ENCODE measurements at places on chromosomes 4 and X.

- H3K4me1 ChIP-seq: peaks cover 5% of the 10 kb centered on the region
- DNase-seq: peak; percentile 66
Observed at GRCh38 chrX:17242470-17242869, 132.5 kb upstream of the NHS start.

DNA sequence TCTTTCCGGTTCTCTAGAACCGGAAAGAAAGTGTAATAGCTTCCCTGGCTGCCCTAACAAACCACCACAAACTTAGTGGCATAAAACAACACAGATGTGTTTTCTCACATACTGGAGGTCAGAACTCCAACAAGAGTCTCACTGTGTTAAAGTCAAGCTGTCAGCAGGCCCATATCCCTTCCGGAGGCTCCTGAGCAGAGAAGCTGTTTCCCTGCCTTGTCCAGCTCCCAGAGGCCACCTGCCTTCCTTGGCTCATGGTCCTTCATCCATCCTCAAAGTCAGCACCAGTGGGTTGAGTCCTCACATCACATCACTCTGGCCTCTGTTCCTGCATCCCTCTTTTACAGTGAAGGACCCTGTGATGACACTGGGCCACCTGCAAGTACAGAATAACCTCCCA is 49.8 kb upstream of the HMX1 start:
- H3K27ac ChIP-seq: no peak overlapping the region
- no peak overlapping the region for H3K4me3 ChIP-seq
- DNase-seq: no peak

DNA sequence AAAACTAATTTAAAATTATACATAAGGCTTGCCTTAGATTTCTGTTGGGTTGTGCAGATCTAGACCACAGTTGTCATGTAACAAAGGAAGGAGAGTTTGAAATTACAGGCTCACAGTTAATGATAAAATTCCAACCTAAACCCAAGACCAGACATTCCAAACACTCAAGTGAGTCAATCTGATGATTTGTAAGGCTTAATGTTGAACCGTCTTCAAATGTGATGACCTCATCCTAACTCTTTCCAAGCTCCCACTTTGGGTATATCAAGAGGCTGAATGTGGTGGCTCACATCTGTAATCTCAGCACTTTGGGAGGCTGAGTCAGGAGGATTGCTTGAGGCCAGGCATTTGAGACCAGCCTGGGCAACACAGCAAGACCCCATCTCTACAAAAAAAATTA is 149.2 kb downstream of the TBL1X start:
- H3K4me1 ChIP-seq: peaks cover 13% of the 10 kb centered on the region
- H3K4me3 ChIP-seq: no peak overlapping the region
- peaks cover 4% of the 10 kb centered on the region for H3K36me3 ChIP-seq
- no peak overlapping the region for H3K27ac ChIP-seq
- no peaks in the 10 kb centered on the region for H3K27me3 ChIP-seq
- DNase-seq: no peak

- H3K36me3 ChIP-seq: peaks cover 5% of the 10 kb centered on the region
- peaks cover 11% of the 10 kb centered on the region for H3K4me1 ChIP-seq
- H3K27ac ChIP-seq: no peak overlapping the region
- H3K4me3 ChIP-seq: no peak overlapping the region
- H3K27me3 ChIP-seq: no peaks in the 10 kb centered on the region
Observed at GRCh38 chrX:24498975-24499374, 33.9 kb downstream of the PDK3 start.

DNA sequence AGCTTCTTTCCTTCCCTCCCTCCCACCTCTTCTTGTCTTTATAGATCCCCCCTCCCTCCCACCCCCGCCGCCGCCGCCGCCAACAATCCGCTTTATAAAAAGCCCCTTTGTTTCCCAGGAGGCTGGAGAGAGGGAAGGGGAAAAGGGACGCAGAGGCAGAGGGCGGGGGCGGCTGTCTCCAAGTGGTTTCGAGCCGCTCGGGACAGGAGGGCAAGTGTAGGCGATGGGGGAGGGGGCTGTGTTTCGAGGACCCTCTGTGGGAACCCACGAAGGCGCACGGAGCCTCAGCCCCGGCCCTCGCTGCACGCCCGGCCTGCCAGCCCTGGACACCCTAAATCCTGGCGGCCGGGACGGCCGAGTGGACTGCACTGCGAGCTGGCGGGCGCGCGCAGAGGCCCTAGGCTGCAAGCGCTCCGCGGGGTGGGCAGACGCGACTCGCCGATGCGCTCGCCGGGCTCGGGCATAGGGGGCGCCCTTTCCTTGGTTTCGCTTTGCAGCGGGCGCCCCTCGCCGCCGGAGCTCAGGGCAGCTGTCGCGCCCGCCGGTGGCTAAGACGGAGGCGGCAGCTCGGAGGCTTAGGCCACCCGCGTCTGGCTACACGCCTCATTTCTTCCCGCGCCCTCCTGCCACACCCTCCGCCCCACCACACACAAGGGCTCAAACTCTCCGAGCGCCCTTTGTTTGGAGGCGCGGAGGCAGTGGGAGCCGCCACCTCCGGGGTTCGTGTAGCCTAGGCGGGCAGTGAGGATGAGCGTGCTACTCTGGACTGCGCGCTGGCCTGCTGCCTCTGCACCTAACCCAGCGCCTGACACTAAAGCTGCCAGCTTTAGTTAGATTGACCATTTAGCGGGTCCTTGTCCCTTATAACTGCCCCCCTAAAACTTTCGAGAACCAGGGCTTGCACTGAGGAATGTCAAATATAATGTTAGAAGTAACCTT is 2.2 kb downstream of the MAMLD1 start:
- peak overlapping the region; percentile 65 for H3K27ac ChIP-seq
- peak; percentile 72 for DNase-seq
- H3K27me3 ChIP-seq: peaks cover 30% of the 10 kb centered on the region
- H3K4me3 ChIP-seq: peak overlapping the region; percentile 92
- H3K36me3 ChIP-seq: no peaks in the 10 kb centered on the region

DNA sequence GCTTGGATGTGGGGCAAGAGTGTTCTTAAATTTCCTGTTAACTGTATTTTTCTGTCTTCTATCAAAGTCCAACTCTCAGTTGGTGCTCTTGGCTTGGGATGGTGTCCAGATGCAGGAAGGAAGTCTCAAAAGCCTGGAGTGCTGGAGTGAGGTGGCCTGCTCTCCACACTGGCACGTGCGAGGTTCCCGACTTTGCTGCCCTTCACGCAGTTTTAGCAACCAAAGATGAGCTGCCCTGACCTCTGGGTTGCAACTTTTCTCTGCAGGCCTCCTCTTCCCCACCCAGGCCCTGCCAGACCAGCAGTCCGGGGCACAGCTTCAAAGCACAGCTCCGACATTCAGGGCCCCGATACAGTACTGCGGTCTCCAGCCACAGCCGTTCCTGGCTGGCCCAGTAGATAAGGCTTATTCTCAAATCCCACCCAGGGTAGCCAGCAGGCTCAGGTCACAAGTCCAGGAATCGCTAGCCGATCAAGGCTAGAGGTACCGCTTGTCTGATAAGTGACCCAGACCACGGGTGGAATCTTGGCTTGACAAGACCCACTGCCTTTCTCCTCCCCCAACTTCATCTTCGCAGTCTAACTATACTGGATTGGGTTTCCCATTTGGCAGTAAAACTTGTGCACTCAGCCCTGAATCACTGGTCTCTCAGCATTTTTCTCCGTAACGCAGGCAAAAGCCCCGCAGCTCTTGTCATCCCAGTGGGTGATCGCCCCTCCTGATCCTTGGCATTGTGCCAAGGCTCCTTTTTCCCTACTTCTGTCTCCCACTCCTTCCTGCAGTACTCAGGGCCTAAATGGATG is 21.8 kb upstream of the JADE1 start:
- H3K36me3 ChIP-seq: no peaks in the 10 kb centered on the region
- DNase-seq: no peak
- no peaks in the 10 kb centered on the region for H3K27me3 ChIP-seq
- H3K4me3 ChIP-seq: no peak overlapping the region

GRCh38 chr4:21470535-21470934 is 478.0 kb downstream of the KCNIP4 start:
- H3K27ac ChIP-seq: no peak overlapping the region
- H3K36me3 ChIP-seq: no peaks in the 10 kb centered on the region
- peaks cover 65% of the 10 kb centered on the region for H3K27me3 ChIP-seq
- H3K4me3 ChIP-seq: no peak overlapping the region

GRCh38 chrX:38060331-38060878 is 54.1 kb downstream of the SYTL5 start:
- H3K36me3 ChIP-seq: peaks cover 2% of the 10 kb centered on the region
- H3K27me3 ChIP-seq: no peaks in the 10 kb centered on the region
- no peak overlapping the region for H3K27ac ChIP-seq
- DNase-seq: no peak
- no peak overlapping the region for H3K4me3 ChIP-seq
- no peaks in the 10 kb centered on the region for H3K4me1 ChIP-seq

- H3K4me1 ChIP-seq: no peaks in the 10 kb centered on the region
- H3K27ac ChIP-seq: no peak overlapping the region
- DNase-seq: no peak
- H3K27me3 ChIP-seq: peaks cover 4% of the 10 kb centered on the region
- no peak overlapping the region for H3K4me3 ChIP-seq
- no peaks in the 10 kb centered on the region for H3K36me3 ChIP-seq
Observed at GRCh38 chr4:14338585-14339265, 663.6 kb upstream of the CPEB2 start.

GRCh38 chr4:38663090-38663800 is 754 bp upstream of the KLF3 start:
- H3K4me3 ChIP-seq: peak overlapping the region; percentile 91
- no peaks in the 10 kb centered on the region for H3K27me3 ChIP-seq
- peaks cover 5% of the 10 kb centered on the region for H3K36me3 ChIP-seq
- H3K27ac ChIP-seq: peak overlapping the region; percentile 94
- DNase-seq: peak; percentile 51
- H3K4me1 ChIP-seq: peaks cover 48% of the 10 kb centered on the region

DNA sequence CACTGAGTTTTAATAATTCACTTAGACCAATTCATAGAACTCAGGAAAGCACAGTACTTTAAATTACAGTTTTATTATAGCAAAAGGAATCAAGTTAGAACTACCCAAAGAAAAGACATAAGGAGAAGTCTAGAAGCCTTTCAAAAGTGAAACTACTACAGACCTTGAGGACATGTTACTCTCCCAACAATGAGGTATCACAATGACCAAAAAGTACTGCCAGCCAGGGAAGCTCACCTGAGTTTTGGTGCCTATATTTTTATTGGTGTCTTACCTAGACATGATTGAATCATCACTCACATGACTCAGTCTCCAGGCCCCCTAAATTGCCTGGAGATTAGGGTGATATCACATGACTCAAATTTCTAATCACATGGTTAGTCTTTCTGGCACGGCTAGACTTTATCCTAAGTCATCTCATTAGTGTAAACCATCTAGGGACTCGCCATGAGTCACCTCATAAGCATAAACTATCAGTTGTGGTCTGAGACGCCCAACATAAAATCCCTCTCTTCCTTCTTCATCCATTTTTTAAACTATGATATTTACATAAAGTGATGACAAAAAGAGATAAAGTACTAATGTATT is 372.3 kb downstream of the TMA16 start:
- H3K27me3 ChIP-seq: no peaks in the 10 kb centered on the region
- H3K27ac ChIP-seq: no peak overlapping the region
- no peak overlapping the region for H3K4me3 ChIP-seq
- H3K4me1 ChIP-seq: no peaks in the 10 kb centered on the region
- no peaks in the 10 kb centered on the region for H3K36me3 ChIP-seq
- no peak for DNase-seq

DNA sequence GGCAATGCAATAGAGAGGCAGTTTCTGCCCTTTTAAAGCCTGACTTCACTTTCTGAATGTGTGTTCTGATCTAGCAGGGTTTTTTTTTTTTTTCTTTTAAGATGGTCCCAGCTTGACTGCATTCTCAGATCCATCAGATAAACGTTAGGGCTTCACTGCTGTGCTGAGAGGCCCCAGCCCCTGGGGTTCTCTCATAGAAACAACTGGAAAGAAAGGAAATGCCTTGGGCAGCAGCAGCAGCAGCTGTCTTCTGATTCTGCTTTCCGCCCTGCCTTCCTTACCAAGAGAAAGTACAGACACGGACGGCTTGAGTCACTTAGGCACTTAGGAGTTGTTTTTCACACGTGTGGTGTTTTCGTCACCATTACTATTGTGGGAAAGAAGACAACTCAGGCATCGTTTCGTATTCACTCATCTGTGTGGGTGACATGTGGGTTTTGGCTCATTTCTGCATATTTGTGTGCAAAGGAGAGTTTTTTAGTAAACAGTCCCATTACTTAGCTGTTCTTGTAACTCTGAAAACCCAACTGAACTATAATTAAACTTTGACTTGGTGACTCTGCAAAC is 172.0 kb downstream of the PTTG2 start:
- no peak overlapping the region for H3K4me3 ChIP-seq
- peak overlapping the region; percentile 68 for H3K27ac ChIP-seq
- peaks cover 63% of the 10 kb centered on the region for H3K4me1 ChIP-seq
- DNase-seq: no peak
- H3K36me3 ChIP-seq: peaks cover 13% of the 10 kb centered on the region

DNA sequence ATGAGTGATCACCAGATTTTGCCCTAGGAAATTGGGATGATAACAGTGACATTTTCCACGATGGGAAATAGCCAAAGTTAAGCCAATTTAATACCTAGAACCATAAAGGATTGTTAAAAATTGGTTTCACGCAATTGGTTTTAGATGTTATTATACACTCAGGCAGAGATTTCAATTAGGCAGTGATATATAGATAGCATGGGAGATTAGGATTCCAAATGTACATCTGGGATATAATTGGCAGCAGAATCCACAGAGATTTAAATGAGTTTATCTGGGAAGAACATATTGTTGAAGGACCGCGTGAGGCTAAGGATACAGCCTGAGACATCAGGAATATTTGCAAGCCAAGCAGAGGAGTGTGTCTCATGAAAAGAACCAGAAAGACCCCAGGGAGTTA is 351.6 kb downstream of the GPM6A start:
- no peaks in the 10 kb centered on the region for H3K36me3 ChIP-seq
- no peaks in the 10 kb centered on the region for H3K4me1 ChIP-seq
- H3K27ac ChIP-seq: no peak overlapping the region
- DNase-seq: no peak
- no peak overlapping the region for H3K4me3 ChIP-seq
- no peaks in the 10 kb centered on the region for H3K27me3 ChIP-seq

DNA sequence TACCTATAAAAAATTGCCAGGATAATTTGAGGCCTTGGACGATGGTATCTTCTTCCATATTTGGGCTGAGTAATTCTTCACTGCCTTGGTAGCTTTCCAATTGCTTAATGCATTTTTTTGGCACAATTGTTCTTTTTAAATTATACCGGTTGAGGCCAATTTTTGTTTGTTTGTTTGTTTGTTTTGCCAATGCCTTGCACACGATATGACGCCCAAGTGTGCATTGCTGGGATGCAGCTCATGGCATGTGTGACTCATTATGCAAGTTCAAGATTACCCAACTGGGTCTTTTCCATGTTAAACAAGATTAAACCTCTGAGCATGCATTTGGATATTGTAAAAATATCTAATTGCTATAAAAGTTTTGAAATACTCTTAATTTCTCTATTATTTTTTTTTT is 71.1 kb upstream of the KCNIP4 start:
- no peak for DNase-seq
- no peaks in the 10 kb centered on the region for H3K27me3 ChIP-seq
- no peak overlapping the region for H3K4me3 ChIP-seq
